Activated effector memory CD4-positive, alpha-beta T cell treated with anti-CD3 and anti-CD28 coated beads, Interleukin-2, amount 50 U/mL, for 16 hours (primary cell): ENCODE measurements at places on chromosomes 2 and 18.
A peak's percentile ranks its signal among the peaks of the same experiment; 100 is the strongest.

GRCh38 chr2:15845737-15846405 lies 94.5 kb upstream of the MYCN start:
- no peak for DNase-seq

- DNase-seq = no peak
Measured at GRCh38 chr2:120239488-120240287, 13.0 kb upstream of the RALB start.

DNA sequence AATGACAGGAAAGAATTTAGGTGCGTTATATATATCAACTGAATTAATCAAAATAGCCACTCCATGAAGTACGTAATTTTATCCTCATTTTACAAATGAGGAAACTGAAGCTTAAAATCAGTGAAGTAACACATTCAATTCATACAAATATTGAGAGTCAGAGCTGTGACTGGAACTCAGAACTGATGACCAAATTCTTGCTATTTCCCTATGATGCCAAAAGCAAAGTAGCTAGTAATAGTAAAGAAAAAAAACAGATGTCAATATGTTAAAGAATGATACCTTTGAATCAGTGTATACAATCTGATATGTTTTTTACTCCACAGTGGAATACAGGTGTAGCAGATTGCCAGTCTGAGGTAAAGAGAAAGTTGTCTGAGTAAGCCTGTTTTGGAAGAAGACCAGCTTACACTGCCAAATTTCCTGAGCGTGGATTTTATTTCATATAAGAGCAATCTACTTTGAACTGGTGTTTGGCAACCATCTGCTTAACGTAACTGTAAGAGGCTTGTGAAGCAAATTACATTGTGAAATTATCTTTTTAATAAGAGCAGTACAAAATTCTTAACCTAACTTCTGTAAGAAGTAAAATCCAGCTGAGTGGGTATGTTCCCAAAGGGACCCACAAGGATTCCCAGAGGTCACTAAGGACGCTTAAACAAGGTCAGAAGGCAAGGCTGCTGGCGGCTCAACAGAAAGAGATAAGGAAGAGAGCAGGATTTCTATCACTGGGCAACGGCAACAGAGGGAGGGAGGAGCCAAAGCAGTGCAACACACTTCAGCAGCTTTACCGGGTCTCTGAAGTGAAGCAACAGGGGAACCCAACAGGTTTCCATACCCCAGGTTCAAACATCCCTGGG lies 85.6 kb downstream of the IKZF2 start:
- no peak for DNase-seq

DNA sequence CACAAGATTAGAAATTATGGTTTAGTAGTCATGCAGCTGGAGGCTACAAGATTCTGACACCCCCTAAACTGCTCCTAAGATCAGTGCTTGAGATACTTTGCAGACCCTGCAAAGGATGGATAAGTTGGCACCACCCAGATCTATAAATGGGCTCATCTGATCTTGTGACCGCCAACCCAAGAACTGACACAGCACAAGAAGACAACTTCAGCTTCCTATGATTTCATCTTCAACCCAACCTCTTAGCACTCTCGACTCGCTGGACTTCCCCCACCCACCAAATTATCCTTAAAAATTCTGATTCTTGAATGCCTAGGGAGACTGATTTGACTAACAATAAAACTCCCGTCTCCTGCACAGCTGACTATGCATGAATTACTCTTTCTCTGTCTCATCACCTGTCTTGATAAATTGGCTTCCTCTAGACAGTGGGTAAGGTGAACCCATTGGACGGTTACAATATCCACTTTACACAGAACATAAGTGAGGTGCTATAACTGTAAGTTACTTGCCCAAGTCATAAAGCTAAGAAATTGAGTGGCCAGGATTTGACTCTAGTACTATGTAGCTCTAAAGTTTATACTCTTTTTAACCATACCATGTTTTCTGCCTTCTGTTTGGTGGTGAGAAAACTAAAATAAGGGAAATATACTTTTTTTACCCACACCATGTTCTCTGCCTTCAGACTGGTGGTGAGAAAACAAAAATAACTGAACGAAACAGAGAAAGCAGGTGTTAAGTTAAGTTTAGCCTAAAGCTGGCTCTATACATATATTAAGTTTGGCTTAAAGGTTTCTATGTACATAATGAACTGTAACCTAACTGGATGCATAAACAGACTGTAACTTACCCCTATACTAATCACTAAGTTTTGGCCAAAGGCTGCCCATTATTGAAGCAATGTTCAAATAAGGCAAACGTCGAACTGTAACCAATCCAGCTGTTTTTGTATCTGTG lies 962.3 kb upstream of the NXPH2 start:
- DNase-seq = no peak

- DNase-seq = no peak
Measured at GRCh38 chr2:112644933-112645309, 818 bp upstream of the SLC20A1 start.

- no peak for DNase-seq
Measured at GRCh38 chr18:79707671-79708070, 28.1 kb downstream of the CTDP1 start.

DNA sequence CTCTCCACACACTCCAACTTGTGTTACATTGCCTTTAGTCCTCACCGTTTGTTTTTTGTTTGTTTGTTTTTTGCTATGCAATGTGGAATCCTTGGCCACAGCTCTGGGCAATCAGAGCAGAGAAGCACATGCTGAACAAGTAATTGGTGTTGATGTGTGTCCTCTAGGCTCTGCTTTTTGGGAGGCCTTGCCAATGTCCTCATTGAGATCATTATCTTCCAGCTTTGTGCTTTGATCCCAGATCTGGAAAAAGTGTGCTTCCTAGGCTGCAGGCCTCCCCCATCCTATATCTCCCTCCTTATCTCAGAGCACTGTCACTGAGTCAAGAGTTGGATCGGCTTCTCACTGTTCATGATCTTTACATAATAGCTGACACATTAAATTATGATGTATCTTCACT lies 25.9 kb downstream of the OSR1 start:
- DNase-seq = no peak

GRCh38 chr2:102171946-102172345 lies 14.9 kb upstream of the IL1RL2 start:
- DNase-seq = no peak

DNA sequence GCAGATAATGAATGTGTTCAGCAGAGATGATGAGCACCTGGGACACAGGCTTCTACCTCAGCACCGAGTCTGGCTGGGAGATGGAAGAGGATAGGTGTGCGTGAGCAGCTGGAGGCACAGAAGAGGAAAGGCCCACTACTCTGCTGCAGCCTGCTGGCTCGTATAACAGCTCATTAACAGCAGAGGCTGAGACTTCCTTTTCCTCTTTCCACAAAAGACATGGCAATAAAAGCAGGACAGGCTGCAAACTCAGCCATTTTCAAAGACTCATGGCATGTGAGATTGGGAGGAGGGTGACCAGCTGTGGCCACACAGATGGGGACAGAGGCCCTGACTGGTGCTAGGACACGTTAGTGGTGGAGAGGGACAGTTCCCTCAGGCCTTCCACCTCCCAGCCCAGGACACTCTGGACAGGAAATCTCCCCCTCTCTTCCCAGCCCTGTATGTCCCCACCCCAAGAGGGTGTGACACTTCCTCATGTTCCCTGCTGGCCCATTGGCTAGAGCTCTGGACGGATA lies 60.3 kb downstream of the CACNB4 start:
- DNase-seq = no peak

DNA sequence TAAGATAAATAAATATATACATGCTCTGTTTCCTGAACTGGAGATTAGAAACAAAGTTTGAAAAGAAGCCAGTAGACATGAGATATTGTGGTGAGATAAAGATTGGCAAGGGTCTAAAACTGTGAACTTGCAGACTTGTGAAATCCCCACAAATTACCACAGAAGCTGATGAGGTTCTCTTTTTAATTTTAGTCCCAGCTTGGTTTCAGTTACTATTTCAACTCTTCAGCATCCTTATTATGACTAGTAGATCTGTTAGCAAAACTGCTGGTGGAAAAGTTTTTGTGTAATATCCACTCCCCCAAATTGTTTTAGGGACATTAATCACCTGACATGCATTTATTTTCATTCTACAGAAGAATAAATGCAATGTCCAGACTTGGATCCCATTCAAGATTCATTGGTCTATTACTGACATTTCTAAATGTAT lies 20.8 kb downstream of the RASGRP3 start:
- no peak for DNase-seq

GRCh38 chr2:230202430-230203109 lies 17.2 kb downstream of the SP110 start:
- DNase-seq = peak; percentile 70

DNA sequence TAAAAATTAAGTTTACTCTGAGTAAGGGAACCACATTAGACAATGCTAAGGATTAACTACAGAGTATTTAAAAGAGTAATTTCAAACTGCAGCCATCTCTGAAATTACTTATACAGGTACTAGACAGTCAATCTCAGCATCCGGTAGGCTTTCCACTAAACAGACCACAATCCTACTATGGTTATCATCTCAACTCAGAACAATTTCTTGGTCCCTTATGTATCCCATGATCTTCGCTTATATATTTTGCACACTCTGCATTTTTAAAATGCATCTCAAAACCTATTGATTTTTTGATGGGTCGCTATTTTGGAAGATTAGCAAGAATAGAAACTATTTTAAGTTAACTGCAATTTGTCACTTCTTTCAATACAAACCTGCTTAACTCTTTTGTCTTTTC lies 1.4 kb downstream of the PPP4R1 start:
- DNase-seq = no peak

- peak; percentile 34 for DNase-seq
Measured at GRCh38 chr2:85794491-85795121, 40.8 kb downstream of the ATOH8 start.

DNA sequence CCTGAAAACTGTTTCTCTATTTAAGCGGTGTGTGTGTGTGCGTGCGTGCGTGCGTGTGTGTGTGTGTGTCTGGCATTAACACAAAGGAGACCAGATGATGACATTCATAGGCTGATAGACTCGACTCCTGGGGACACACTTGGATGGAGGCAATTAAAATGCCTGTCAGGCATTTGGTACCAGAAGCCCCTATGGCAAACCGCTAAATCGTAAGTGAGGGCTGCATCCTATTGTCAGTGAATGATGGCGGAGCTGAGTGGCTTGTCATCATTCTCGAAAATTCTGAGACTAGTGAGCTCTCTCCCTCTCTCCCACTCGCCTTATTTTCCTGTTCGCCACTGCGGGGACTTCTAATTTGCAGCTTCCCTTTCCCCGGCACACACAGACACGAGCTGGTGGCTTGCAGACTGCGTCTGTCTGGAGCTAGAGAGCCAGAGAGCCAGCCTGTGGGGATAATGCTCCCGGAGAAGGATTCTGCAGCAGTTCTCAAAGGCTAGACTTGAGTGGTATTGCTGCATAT lies 155.4 kb downstream of the MAP2 start:
- no peak for DNase-seq

GRCh38 chr2:214630402-214631045 lies 179.0 kb downstream of the BARD1 start:
- no peak for DNase-seq

- DNase-seq = no peak
Measured at GRCh38 chr2:64685430-64685829, 31.7 kb upstream of the SERTAD2 start.

- no peak for DNase-seq
Measured at GRCh38 chr2:20916604-20917286, 93.8 kb upstream of the LDAH start.

DNA sequence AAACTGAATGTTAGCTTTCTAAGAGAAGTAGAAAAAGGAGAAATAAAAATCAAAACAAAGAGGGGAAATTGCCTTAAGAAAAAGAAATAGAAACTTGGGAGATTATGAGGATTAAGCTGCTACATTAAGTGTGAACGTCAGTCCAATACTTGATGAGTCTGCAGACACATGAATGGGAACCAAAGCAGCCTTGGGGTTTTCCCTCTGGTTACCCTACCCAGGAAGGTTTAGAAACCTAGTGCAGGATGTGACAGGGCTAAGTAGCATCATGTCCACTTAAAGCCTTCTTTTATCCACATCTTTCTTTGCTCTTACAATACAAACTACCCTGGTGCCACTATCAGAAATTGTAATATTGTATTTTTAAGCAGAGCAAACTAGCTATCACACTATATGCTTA lies 22.3 kb downstream of the SLC35F5 start:
- no peak for DNase-seq

DNA sequence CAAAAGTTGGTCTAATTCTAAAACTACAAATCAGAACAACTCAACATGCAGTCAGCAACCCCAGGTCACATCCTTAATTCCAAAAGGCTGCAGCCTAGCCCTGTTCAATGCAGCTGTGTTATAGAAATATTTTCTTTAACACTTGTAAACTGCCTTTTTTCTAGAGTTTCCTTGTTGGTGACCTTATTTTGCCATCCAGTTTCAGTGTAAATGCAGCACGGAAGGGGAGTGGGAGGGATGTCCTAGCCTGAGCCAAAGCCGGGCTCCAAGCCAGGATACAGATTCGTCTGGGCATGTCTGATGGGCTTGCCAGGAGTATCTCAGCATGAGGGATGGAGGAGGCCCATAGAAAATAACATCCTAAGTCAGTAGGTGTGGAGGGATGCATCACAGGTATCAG lies 17.7 kb upstream of the SP3 start:
- DNase-seq = no peak
